ELR (cell line): ENCODE measurements at places on chromosomes 5 and 9.
A peak's percentile ranks its signal among the peaks of the same experiment; 100 is the strongest.

DNA sequence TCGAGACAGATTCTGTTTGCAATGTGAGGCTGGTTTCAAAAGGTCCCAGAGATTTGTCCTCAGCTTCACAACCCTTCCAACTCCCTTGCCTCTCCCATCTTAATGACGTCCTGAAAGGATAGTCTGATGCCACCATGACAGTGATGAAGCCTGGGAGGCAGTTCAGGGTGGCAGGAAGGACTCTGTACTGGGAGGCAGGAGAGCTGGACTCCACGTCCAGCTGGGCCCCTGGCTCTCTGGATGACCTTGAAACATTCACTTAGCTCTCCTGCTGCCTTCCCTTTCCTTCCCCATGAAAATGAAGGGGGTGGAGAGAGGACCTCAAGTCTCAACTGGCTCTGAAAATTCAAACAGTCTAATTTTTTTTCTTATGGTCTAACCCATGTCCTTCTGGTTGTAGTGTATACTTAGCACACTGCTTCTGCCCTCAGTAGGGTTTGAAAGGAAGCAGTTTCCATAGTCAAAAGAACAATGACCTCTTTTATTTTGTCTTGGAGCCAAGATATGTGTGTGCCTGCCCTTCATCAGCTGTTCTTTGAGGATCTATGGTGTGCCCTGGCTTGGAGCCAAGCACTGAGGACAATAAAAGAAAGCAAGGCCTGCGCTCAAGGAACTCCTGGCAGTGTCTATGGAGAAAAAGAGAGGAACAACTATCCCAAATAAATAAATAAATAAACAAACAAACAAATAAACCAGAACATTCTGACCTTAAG is 188.3 kb downstream of the GRIA1 start:
- no peak for DNase-seq

DNA sequence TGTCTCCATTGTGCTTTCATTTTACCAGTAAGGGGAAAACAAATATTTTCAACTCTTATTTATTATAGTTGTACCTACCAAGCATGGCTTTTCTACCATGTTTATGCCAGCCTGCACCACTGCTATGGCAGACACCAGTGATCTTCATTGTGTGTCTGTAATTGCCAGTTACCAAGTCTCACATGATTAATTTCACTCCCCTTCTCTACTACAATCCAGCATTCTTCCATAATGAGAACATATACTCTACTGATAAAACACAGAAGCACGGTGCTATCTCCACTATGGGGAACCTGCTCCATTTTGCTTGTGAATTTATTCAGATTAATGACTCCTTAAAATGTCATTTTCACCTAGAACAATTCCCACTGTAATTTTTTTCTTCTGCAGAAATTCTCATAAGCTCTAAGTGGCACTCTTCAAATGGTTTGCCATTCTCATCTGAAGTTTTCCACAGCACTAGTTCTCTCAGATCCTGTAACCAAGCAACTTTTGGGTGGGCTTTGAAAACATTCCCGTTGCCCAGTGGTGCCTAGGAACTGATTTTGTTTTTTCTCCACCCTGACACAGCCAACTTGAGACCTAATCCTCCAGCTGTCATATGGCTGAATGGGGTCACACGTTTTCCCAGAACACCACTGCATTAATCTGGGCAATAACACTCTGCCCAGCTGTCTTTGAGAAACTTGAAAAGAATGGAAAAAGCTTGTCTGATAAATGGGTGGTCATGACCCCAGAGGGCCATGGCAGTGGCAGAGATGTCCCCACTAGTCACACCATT is 222.7 kb upstream of the RASEF start:
- no peak for DNase-seq

GRCh38 chr9:16705111-16705604 is 165.3 kb downstream of the BNC2 start:
- DNase-seq = peak; percentile 96

- no peak for DNase-seq
Observed at GRCh38 chr5:36904677-36905076, 28.1 kb downstream of the NIPBL start.

GRCh38 chr5:83414601-83415000 is 56.9 kb upstream of the VCAN start:
- no peak for DNase-seq

DNA sequence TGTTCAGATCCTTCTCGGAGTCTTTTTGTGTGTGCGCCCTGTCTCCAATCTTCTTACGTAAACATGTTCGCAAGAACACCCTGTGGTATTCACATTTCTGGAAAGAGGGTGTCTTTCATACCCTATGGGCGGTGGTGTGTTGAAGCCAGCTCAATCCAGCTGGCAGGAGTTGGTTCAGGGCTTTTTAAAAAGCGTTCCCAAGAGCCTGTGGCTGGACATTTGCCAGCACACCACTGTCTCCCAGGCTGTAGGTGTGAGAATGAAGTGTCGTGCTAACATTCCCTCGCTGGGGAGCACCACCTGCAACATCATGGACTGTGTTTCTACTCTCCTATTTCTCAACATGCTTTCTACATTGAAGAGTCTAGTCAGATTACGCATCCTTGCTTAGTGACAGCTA is 51.7 kb downstream of the S1PR3 start:
- DNase-seq = no peak

- no peak for DNase-seq
Observed at GRCh38 chr5:149762958-149763630, 33.0 kb downstream of the PPARGC1B start.
